A549 treated with CpdA at 1 μM for 4 hours (cell line): ENCODE measurements at places on chromosomes 7 and 10. TPM values are rescaled to one million over a fixed set of nuclear protein-coding genes. Genes with fewer than 3 reads are reported as not detected.

Gene RADIL
- total RNA-seq: 1.2 to 2.4 TPM (median 1.6 TPM) in 5 replicates

Gene FEZF1
- not detected in 5 replicates for total RNA-seq

Gene TMEM196
- total RNA-seq: not detected in 5 replicates

Gene LIPM
- not detected in 5 replicates for total RNA-seq

Gene R3HCC1L
- total RNA-seq: 14.7 to 17.7 TPM (median 15.6 TPM) in 5 replicates
